NCI-H774 (cell line): ENCODE measurements at places on chromosomes 6 and 20.

DNA sequence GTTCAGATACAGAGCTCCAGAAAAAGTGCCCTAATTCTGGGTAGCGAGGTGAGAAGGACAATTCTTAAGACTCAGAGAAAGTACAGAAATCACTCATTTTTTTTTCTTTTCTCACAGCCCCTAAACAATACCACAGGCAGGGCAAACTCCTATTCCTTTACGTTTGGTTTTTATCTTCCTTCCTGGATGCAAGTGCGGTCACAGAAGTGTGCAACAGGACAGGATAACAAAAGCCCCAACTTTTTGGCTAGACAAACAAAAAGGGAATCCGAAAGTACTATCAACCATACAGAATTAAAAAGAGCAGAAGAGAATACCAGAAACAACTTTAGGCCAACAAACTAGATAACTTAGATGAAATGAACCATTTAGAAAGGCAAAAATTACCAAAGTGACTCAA, 18.4 kb upstream of the BEND6 start:
- DNase-seq: no peak

DNA sequence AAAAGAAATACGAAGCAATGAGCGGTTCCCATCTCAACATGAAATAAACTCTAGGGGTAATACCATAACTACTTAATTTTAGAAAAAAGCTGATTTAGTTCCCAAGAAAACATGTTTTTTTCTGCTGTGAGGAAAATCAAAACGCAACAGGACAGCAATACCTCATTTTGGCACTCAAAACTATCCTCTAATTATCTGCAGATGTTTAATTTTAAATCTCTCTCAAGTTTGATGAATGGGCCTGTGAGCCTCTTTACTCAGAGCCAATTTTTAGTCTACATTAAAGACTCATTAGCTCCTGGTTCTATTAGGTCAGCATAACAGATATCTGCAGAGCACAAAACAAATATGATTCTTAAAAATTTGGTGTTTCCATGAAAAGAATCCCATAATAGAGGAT, 28.1 kb downstream of the RNF24 start:
- DNase-seq: no peak

- DNase-seq: no peak
These were observed 311.4 kb downstream of the TFAP2C start for GRCh38 chr20:56940466-56940865.

GRCh38 chr20:59829054-59829785, 104.2 kb downstream of the SYCP2 start:
- no peak for DNase-seq

- no peak for DNase-seq
These were observed 74.0 kb upstream of the EYA2 start for GRCh38 chr20:46820682-46821081.

DNA sequence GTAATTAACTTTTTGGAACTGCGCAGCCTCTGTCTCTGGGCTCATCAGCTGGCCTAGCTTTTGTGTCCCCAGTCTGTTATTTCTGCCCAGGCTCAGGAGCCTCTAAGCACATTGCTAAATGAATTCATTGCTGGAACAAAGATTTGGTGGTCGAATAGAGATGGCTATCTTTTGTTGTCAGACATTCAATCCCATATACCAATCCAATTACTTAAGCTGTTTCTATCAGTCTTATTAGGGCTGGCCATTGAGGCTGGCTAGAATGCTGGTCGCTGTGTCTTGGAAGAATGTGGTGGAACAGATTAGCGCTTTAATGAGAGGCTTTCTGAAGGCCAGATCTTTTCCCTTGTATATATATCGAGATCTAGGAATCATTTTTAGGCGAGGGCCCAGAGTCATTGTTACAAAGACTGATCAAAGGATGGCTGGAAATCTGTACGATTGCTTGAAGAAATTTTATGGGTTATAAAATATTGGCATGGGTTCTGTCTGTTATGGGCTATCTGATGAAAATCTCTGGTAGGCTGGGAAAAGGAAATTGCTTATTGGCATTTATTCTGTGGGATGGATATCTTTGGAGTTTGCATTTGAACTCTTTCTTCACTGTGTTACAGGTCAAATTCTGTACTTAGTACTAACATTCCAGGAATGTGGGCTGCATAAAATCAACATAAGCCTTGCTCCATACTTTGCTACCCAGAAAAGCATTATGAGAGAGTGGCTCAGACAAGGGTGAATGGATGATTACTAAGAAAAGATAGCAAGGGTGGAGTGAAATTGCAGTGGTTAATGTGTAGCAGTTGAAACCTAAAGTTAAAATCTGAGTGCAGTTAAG, 34.8 kb upstream of the JAG1 start:
- no peak for DNase-seq

DNA sequence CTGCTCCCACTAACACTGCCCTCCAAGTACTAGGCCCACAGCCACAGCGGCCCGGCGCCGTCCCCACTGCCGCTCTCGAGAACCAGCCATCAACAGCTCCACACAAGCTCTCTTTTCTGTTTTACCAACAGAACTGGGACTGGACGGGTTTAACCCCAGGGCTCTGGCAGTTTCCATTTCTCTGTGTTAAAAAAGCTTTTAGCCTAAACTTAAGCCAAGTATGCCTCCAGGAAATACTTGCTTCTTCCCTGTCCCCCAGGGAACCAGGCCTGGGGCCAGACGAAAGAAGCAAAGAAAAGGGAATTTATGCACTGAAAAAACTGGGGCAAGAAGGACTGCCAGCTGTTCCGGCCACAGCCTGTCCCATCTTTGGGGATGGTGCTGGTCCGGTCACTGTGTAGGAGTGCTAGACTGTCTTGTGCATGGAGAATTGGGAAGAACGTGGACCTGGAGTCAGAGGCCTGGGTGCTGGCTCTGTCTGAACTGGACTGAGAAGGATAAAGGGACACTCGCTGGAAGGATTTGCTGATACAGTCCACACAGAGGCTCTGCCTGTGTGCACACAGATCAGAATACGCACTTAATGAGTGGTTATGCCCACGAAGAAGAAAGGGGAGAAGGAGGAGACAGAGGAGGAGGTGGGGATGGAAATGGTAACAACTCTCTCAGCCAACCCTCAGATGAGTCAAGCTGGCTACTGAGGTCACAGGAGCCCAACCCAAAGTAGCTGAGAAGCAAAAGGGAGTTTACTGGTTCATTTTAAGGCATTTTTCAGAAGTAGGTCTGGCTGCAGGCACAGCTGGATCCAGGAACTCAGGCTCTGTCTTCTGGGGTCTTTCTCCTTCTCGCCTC, 254.4 kb upstream of the PMEPA1 start:
- no peak for DNase-seq

- DNase-seq: no peak
These were observed 2.3 kb upstream of the MAS1L start for GRCh38 chr6:29490055-29490454.

GRCh38 chr20:24694727-24695528, 225.5 kb downstream of the SYNDIG1 start:
- DNase-seq: no peak

- DNase-seq: peak; percentile 47
These were observed 3.6 kb downstream of the TBCC start for GRCh38 chr6:42742116-42742894.

DNA sequence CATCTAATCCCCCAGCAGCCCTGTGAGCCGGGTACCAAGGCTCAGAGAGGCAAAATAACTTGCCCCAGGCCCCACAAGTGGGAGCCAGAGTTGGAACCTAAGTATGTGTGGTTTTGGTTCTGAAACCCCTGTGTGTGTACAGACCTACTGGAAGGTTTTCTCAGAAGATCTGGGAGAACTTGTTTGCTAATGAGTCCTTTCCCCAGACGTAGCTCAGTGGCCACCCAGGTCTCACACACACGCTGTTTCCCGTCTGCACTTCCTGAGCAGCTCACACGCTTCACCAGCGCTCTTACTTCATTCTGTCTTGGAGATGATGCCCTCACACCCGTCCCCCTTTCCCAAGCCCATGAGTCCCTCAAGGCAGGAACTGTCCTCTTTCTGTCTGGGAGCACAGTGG, 8.2 kb downstream of the CCN5 start:
- DNase-seq: no peak

GRCh38 chr20:55500130-55500529, 505.2 kb downstream of the CBLN4 start:
- no peak for DNase-seq

DNA sequence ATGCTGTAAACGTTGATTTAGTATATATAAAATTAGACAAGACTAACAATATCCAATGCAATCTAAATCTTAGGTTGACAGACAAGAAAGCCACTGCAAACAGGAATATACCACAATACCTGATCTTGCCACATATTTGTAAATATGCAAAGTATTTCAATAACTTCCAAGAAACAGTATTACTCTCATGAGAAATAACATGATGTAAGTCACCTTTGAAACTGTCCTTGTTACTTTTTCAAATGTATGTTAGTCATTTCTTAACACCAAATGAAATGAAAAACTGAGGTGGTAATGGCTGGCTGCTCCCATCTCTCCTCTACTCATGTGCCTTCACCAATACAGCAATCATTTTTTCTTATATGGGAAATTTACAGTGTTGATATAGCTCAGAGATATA, 118.7 kb downstream of the ATG5 start:
- no peak for DNase-seq

GRCh38 chr6:118935978-118936703, 1.2 kb upstream of the MCM9 start:
- DNase-seq: no peak

- no peak for DNase-seq
These were observed 21.6 kb upstream of the GFOD1 start for GRCh38 chr6:13508711-13509705.

DNA sequence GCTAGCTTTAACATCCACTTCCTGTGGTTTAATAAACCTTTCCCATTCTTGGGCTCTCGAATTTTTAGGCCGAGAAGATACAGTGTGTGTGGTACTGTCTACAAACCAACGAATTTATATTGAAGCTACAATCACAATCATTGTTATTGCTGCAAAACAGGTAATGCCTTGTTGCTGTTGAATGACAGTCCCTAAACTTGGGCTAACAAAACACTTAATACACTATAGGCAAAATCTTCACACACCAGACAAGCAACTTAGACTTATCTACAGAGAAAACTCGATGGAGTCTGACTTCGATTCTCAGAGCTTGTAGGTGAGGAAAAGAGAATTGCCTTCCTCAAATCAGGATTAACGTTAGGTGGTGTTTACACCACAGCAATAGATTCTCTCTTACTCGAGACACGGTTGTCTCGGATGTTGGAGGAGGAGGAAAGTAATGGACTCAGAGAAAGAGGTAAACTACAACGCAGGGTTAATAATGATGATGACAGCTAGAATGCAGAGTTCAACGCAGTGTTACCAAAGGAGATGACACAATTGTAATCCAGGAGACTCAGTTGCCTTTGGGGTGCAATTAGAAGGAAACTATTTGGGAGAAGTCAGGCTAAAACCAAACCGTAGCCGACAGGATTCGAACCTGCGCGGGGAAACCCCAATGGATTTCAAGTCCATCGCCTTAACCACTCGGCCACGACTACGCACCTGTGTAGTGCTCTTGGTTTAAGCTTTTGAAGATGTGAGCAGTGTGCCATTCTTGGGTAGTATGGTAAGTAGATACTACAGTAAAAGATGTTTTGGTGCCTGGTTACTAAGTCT, 32.5 kb upstream of the ZNF184 start:
- peak; percentile 78 for DNase-seq

DNA sequence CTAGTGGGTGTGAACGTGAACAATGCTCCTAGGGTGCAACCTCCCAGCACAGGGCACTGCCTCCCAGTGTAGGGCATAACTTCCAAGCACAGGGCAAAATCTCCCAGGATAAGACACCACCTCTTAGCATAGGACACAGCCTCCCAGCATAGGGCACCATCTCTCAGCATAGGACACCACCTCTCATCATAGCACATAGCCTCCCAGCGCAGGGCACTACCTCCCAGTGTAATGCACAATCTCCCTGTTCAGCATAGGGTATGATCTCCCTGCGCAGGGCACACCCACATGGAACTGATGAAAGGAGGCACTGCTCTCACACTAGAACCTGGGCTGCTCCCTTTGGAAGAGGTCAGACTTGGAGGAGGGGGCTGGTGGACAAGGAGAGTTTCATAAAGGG, 21.3 kb upstream of the CST1 start:
- DNase-seq: no peak

- no peak for DNase-seq
These were observed 6.0 kb downstream of the CTSZ start for GRCh38 chr20:59001068-59001448.

- no peak for DNase-seq
These were observed 32.5 kb downstream of the ZC3H12D start for GRCh38 chr6:149452037-149452939.

- DNase-seq: no peak
These were observed 26.0 kb downstream of the PTPRK start for GRCh38 chr6:128494440-128494839.

DNA sequence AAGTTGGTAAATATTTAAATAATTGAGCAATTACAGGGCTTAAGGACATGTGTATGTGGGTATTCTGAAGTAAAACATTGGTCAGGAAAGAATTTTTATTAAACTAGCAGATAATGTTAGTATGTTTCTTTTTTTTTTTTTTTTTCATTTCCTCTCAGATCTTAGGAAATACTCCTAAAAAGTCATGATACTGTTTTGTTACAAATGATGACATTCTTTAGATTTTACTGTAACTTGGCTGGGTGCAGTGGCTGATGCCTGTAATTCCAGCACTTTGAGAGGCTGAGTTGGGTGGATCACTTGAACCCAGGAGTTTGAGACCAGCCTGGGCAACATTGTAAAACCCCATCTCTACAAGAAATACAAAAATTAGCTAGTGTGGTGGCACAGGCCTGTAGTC, 41.5 kb downstream of the CDC40 start:
- no peak for DNase-seq

DNA sequence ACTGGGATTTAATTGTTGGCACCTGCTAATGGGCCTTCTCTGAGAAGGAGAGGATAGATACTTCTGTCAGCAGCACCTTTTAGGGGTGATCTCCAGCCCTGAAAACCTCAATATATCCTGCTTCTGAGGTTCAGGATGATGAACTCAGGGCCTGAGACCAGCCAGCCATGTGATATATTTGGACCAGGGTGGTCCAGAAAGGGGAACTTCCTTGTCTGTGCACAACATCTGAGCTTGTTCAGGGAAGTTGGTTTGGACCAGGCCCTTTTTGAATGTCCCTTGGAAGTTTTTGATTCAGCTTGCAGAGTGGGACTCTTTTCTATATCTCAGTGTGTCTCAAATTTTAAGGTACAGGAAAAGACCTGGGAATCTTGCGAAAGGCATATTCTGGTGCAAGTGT, 85.8 kb downstream of the GFRA4 start:
- DNase-seq: no peak

- no peak for DNase-seq
These were observed 187.8 kb downstream of the MYLK4 start for GRCh38 chr6:2562721-2563451.

- DNase-seq: no peak
These were observed 10.7 kb upstream of the LZTS3 start for GRCh38 chr20:3183896-3184612.

- DNase-seq: no peak
These were observed 2.2 kb downstream of the TAF4 start for GRCh38 chr20:62063315-62063980.
